Activated CD8-positive, alpha-beta memory T cell treated with anti-CD3 and anti-CD28 coated beads for 36 hours (primary cell): ENCODE measurements at places on chromosomes 1 and 21. TPM values are rescaled to one million over a fixed set of nuclear protein-coding genes. Genes with fewer than 3 reads are reported as not detected.

C8A gene
- total RNA-seq: not detected

ATP1A4 gene
- total RNA-seq: not detected

LYSMD1 gene
- 4.3 TPM for total RNA-seq

AHDC1 gene
- total RNA-seq: 13.2 TPM

DNAJC28 gene
- total RNA-seq: 0.57 TPM

ANKRD34A gene
- total RNA-seq: 13.2 TPM
